GM23248 (cell line): ENCODE measurements at places on chromosomes 6 and 20. TPM values are rescaled to one million over a fixed set of nuclear protein-coding genes. Genes with fewer than 3 reads are reported as not detected.

GRCh38 chr20:49395659-49396058 is 86.8 kb downstream of the KCNB1 start:
- DNase-seq, result no peak

SLC25A27 gene
- total RNA-seq, result 2.4 and 16.3 TPM in 2 replicates

DNA sequence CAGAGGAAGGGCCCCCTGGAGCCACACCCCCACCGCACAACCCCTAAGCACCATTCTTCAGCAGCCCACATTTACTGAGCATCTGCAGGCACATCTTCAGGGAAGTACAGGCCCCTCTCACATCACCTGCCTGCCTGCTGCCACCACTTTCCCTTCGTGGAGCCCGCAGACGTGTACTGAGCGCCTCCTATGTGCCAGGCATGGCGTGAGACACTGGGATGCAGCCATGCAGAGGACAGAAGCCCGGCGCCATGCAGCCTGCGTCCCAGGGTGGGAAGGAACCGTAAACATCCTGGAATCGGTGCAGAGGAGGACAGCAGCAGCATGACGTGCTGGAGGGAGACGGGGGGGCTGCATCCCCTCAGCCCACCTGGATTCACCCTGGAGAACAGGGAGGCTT is 78.1 kb downstream of the GRM4 start:
- peak; percentile 36 for DNase-seq

DNA sequence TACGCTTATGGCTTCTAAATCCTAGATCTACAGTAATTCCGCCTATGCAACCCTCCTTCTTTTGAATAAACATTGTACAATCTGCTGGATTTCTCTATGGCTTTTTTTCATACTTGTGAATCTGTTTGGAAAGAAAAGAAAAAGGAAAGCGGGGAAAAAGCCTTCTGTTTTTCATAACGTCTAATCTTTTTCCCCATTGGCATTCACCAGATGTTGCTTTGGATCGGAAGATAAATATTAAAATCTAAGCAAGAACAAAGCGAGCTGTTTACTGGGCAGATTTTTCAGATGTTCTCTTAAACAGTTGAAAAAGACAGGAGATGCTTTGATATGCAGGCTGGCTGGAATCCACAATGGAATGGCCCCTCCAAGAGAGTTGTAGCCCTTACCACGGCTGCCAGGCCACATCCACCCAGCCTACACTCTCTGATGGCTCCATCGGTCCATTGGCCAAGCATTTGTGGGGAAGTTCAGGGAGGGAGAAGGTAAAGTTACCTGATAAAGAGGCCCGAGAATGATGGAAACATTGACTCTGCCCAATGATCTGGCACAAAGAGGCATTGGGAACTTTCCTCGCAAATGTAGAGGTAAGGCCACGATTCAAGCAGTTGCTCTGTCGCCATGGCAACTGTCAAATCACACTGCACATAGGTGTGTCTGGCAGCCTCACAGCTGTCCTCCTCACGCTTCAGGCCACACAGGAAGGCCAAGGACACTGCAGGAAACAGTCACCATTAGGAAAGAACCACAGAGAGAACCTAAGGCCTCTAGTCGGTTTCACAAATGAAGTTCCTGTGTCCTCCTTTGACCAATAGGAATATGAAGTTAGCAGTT is 70.3 kb downstream of the PKHD1 start:
- no peak for DNase-seq

GRCh38 chr6:30806581-30807183 is 62.3 kb upstream of the IER3 start:
- DNase-seq, result no peak

DNA sequence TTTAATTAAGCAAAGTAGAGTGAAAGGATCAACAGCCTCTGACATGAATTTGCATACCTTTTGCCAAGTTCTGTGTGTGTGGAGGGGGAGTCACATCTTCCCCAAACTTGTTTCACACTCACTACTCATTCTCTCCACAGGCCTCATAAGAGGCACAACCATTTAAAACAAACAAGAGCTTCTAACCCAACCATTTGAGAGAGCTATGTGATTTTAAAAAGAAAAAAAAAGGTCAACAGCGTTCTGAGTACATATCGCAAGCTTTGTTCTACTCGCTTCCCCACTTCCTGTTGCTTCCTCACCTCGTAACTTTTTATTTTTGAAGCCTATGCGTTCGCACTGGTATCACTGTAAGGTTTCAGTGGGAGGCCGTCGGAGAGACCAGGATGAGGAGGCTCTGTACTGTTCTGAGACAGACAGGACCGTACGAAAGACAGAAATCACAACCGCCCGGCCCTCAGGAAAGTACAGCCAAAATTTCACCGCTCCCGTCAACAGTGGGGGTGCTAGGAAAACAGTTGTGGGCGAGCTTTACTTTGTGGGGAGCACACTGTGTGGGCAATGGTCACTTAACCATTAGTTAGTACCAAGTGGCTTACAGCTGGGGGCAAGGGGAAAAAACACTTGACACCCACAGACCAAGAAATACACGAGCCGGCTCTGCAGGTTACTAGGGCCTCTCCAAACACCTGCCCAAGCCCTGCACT is 61.3 kb downstream of the TRERF1 start:
- no peak for DNase-seq

DNA sequence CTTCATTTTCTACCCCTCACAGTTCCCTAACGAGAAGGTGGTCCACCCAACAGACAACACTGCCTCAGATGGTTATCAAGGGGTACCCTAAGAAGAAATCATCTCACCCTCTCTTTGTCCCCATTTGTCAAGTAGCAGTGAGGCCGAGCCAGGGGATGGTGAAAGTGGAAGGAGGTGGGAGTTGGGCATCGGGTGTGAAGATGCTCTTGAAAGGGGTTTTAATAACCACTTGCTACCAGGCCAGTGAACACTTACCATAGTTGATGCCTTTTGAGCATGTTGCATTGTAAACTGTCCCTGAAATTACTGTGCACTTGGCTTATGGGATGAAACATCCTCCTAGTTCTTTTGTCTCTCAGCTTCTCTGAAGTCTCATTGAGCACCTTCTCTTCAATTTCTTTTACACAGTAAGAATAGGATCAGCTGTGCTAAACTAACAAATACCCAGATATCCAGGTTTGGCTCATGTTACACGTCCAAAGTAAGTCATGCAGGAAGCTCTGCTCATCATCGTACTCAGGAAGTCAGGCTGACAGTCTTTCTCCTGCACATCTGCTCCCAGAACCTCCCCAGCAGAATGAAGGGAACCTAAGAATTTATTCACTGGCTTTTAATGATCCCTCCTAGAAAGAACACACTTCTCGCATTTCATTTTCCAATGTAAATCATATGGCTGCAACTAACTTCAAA is 13.3 kb downstream of the HLA-DPB1 start:
- no peak for DNase-seq

DNA sequence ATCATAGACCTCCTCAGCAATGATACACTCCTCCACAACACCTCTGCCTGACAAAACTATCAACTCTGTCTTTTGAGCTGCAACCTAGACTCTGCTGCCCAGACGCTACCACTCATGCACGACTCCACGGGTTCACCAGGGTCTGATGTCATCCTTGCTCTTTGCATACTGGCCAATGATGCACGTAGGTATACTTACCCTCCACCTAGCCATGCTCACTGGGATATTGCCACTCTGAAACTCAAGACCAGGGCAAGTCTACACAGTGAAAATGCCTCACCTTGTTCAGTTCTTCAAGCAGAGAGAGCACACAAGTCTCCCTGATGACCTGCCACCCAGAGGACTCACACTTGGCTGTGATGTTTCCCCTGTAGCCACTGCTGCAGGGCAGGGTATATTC is 27.7 kb downstream of the ADGRF1 start:
- DNase-seq, result no peak

GRCh38 chr20:1206366-1207148 is 3.3 kb downstream of the C20orf202 start:
- DNase-seq, result peak; percentile 59

BTNL2 gene
- total RNA-seq, result not detected in 2 replicates

GRCh38 chr6:125203395-125203794 is 49.8 kb downstream of the TPD52L1 start:
- peak; percentile 30 for DNase-seq

FYN gene
- total RNA-seq, result 166 and 177 TPM in 2 replicates

GRCh38 chr6:3757241-3757641 is 5.7 kb upstream of the PXDC1 start:
- peak; percentile 66 for DNase-seq

- DNase-seq, result no peak
Measured at GRCh38 chr20:4869290-4870193, 131.8 kb downstream of the SLC23A2 start.

DNA sequence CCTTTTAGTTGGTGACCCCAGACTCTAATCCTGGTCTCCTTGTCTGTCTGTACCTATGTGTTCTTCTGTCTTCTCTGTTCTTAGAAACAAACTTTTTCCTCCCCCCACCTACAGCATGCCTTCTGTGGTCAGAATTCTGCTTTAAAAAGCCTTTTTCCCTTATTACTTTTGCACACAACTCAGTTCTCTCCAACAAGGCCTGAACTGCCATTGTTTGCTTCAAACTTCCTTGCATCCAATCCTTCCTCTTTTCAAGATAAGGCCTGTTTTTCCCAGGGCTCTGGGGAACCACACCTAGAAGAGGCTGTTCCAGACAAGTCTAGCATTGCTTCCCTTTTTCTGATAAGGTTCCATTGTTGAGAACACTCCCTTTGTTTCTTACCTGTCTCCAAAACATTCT is 22.2 kb upstream of the NCOA3 start:
- DNase-seq, result no peak

DNA sequence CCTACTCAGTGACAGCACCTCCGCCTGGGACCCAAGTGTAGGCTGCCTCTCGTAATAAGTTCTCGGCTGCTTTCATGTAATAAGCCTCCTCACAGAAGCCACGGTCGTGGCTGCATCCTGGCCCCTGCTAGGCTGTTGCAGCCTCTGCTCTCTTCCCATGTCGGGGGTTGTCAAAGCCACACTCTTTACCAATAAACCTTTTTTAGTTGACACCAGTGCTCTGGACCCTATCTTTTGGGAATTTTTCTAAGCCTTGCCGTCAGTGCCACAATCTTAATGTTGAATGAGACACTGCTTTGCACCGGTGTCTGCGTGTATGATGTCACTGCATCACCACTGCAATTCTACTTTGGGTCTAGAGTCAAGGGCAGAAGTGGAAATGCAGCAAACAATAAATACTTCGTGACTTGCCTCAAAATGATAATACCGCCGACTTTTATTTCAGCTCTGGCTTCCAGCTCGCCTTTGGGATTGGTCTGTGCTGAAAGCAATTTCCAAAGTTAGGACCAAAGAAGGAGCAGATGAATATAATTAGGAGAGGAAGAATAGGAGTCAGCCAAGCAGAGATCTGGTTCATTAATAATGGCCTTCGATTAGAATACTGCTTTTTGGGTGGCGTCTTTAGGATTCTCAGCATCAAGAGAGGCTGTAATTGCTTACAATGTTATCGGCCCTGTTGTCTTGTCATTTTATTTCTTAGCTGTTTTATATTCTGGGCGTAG is 57.6 kb upstream of the CCN6 start:
- peak; percentile 35 for DNase-seq

DNA sequence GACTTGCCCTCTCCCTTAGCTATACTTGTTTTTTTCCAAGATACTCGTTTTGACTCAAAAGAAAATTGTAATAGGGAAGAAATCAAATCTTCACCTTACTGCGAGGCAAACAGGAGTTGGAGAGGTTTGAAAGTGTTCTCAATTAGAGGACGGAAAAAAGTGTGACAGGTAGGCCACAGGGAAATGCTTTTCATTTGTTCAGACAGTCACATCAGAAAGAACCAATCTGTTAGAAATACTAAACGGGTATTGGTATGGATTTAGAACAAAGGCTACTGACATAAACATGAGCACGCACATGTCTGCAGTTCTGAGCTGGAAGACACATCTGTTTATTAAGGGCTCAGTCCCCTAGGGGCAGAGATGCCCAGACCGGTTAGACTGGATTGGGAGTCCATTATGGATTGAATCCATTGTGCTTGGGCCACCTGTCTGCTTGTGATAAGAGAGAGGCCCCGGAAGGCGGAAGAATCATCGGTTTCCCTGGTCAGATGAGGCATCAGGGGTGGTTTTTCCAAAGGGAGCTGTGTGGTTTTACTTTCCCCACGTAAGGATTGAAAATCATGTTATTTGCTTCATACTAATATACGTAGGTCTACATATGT is 220.9 kb upstream of the MYLIP start:
- no peak for DNase-seq

ZC3H12D gene
- total RNA-seq, result 0.54 TPM in 1 of 2 replicates, not detected in the other

RNF144B gene
- total RNA-seq, result 3.5 and 3.7 TPM in 2 replicates

CST3 gene
- total RNA-seq, result 396 and 478 TPM in 2 replicates

JPH2 gene
- total RNA-seq, result 7.8 and 9.7 TPM in 2 replicates

FHL5 gene
- not detected in 2 replicates for total RNA-seq

- no peak for DNase-seq
Measured at GRCh38 chr6:148653138-148653776, 93.6 kb upstream of the UST start.

- no peak for DNase-seq
Measured at GRCh38 chr6:15980801-15981200, 148.1 kb upstream of the MYLIP start.

DUSP15 gene
- not detected in 2 replicates for total RNA-seq

- DNase-seq, result no peak
Measured at GRCh38 chr20:10005885-10006284, 28.9 kb upstream of the ANKEF1 start.

TAAR6 gene
- total RNA-seq, result not detected in 2 replicates

TMEM200A gene
- total RNA-seq, result 43.3 and 47.0 TPM in 2 replicates

DNA sequence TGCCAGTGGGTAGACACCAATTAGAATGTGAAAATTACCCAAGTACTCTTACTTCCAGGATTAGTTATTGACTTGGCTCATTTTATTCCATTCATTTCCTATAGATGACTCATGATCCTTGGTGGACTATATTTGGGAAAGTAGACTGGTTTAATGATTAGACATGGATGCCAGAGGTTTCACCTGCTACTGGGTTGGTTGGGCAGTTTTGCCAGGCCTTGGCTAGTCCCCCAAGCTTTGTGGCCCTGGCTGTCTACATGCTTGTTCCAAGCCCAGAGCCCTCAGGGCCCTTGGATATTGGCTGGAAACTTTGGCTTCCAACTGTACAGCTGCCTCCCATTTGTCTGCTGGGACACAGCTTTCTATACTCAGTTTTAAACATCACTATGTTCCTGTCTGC is 104.1 kb downstream of the ZFP64 start:
- DNase-seq, result no peak

DNA sequence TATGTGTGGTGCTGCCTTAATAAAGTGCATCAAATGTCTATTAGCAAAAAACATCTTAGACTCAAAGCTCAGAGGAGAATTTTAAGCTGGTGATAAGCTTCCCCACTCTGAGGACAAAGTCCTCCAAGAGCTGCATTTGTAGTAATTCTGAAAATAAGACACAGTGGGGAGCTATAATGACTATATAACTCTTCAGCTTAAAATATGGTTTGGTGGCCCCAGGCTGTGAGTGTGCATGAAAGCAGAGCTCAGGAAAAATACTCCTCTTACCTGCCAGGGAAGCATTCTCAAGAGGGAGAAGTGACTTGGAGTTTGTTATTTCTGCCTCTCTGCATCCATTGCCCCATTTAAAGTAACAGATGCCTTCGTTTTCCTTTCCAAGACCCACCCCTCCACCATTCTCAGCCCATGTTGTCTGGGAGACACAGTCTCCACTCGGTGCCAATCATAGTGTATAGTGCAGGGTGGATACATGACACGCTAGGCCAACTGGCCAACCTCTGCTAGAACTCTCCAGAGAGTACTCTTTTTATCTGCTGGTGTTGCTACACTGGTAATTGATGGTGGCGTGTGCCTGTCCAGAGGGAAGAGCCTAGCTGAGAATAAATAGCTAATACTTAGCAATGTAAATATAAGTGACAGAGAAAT is 229.2 kb downstream of the PHF3 start:
- DNase-seq, result no peak
